ENCODE measurements at places on chromosomes 5 and 9. TPM values are rescaled to one million over a fixed set of nuclear protein-coding genes. Genes with fewer than 3 reads are reported as not detected.

DNA sequence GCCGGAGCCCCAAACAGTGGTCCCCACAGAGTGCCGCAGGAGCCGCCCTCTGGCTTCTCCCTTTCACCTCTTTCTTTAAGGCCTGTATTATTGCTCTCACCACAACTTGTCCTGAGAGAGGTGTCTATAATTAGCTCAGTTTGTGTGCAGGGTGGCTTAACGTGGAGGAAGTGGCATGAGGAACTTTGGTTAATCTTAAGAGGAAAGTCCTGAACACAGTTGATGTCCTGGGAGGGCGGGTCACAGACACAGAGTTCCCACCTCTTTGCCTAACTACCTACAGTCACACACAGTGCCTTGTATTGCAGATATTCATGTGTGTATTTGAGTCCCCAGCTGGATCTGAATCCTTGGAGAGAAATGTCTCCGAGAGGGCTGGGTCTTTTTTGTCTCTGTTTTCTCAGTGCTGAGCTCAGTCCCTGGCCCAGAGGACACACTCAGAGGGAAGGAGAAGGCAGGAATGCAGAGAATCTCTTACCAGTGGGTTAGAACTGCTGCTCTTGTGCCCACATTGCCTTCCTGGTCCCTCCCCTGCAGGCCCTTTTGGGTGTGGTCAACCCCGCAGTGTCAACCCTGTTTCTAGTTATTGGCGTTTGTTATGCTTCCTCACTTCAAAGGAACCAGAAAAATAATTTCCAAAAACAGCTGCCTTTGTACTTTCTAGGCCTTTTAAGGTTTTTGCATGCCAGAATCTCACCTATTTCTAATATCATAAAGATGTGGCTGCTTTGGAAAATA is 392.5 kb downstream of the KDM4C start:
- no peaks in the 10 kb centered on the region for H3K4me1 ChIP-seq
- H3K36me3 ChIP-seq: no peaks in the 10 kb centered on the region
- H3K27ac ChIP-seq: no peak overlapping the region
- H3K4me3 ChIP-seq: no peak overlapping the region
- no peak for DNase-seq
- H3K27me3 ChIP-seq: no peaks in the 10 kb centered on the region

GRCh38 chr9:127781806-127782205 is 3.3 kb upstream of the SH2D3C start:
- H3K36me3 ChIP-seq: no peaks in the 10 kb centered on the region
- no peak for DNase-seq
- H3K4me3 ChIP-seq: no peak overlapping the region

GRCh38 chr9:77953590-77953989 is 78.0 kb downstream of the GNAQ start:
- H3K36me3 ChIP-seq: no peaks in the 10 kb centered on the region
- DNase-seq: no peak
- peaks cover 62% of the 10 kb centered on the region for H3K4me1 ChIP-seq
- H3K27ac ChIP-seq: no peak overlapping the region
- no peak overlapping the region for H3K4me3 ChIP-seq
- H3K27me3 ChIP-seq: no peaks in the 10 kb centered on the region

- DNase-seq: no peak
- no peaks in the 10 kb centered on the region for H3K36me3 ChIP-seq
- peaks cover 23% of the 10 kb centered on the region for H3K4me1 ChIP-seq
- H3K4me3 ChIP-seq: no peak overlapping the region
- no peak overlapping the region for H3K27ac ChIP-seq
- H3K27me3 ChIP-seq: no peaks in the 10 kb centered on the region
Observed at GRCh38 chr5:172175263-172175719, 12.7 kb downstream of the STK10 start.

GRCh38 chr9:129612123-129612522 is 8.8 kb downstream of the C9orf50 start:
- peaks cover 4% of the 10 kb centered on the region for H3K4me1 ChIP-seq
- no peak overlapping the region for H3K27ac ChIP-seq
- H3K27me3 ChIP-seq: peaks cover 12% of the 10 kb centered on the region
- no peak overlapping the region for H3K4me3 ChIP-seq
- no peak for DNase-seq
- no peaks in the 10 kb centered on the region for H3K36me3 ChIP-seq

DNA sequence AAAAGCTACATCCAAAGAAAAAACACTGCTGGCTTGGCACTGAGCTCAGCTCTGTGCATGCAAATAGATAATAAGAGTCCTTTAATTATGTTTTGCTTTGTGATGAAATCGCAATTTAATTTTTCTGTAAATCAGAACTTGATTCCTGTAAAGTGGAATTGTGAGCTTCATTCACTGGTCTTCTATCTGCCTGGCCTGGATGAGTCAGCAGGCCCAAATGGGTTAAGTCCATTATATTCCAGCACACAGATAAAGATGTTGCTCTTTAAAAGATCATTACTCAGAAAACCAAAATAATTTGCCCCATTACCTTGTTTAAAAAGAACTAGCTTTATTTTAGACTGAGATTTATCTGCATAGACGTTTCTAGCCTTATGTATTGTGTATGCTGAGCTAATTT is 90.4 kb downstream of the CARTPT start:
- H3K4me3 ChIP-seq: no peak overlapping the region
- no peaks in the 10 kb centered on the region for H3K36me3 ChIP-seq
- no peak overlapping the region for H3K27ac ChIP-seq

- peaks cover 16% of the 10 kb centered on the region for H3K27me3 ChIP-seq
- no peaks in the 10 kb centered on the region for H3K36me3 ChIP-seq
- H3K4me1 ChIP-seq: no peaks in the 10 kb centered on the region
- H3K27ac ChIP-seq: no peak overlapping the region
Observed at GRCh38 chr5:176597417-176598389, 12.3 kb downstream of the GPRIN1 start.

- DNase-seq: no peak
- no peak overlapping the region for H3K4me3 ChIP-seq
- H3K4me1 ChIP-seq: peaks cover 16% of the 10 kb centered on the region
- no peak overlapping the region for H3K27ac ChIP-seq
- no peaks in the 10 kb centered on the region for H3K27me3 ChIP-seq
- H3K36me3 ChIP-seq: no peaks in the 10 kb centered on the region
Observed at GRCh38 chr5:126972062-126972895, 58.1 kb downstream of the MARCHF3 start.

DNA sequence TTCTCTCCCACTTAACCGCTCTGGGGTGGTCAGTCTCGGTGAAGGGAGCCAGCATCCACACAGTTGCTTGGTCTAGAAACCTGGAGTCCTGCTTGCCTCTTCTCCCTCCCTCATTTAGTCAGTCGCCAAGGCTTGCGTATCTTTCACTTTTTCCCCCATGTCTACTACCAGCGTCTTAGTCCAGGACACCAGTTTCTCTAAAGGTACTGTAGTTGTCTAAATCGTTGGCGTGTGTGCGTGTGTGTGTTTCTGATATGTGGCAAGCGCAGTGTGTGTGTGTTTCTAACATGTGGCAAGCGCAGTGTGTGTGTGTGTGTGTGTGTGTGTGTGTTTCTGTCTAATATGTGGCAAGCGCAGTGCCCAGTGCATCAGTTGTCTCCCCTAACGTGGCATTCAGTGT is 641 bp downstream of the ATP6V1G1 start:
- H3K4me3 ChIP-seq: peak overlapping the region; percentile 86
- no peak for DNase-seq
- peaks cover 21% of the 10 kb centered on the region for H3K4me1 ChIP-seq
- H3K27ac ChIP-seq: peak overlapping the region; percentile 89

DNA sequence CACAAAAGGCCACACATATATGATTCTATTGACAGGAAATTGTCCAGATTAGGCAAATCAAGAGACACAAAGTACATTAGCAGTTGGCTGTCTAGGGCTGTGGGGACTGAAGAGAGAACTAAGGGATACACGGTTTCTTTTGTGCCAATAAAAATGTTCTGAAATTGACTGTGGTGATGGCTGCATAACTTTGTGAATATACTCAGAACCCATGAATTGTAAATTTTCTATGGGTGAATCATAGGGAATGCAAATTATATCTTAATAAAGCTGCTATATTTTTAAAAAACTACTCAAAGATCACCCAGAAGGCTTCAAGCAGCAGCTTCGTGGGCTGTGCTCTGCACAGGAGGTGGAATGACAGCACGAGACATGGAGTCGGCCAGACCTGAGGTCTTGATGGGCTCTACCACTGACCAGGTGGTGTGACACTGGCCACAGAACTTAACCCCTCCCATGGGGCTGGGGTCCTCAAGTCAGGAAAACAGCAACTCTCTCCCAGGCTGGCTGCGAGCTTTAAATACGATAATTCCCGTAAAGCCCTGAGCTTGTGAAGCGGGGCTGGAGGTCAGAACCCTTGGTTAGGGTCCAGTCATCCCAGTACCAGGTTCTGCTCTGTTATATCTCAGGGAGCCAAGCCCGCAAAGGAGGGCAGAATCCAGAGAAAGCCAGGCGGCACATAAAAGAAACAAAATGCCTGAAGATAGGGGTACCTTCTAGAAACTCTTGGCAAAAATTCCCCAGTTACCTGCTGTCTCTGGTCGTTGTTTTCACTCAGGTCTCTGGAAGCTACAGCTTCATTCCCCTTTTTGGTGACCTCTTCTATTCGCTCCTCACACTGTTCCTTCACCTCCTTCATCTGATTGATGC is 59.1 kb downstream of the GOLM1 start:
- no peaks in the 10 kb centered on the region for H3K27me3 ChIP-seq
- H3K27ac ChIP-seq: no peak overlapping the region
- no peaks in the 10 kb centered on the region for H3K4me1 ChIP-seq

GRCh38 chr9:35944841-35945240 is 13.1 kb downstream of the OR2S2 start:
- no peak overlapping the region for H3K4me3 ChIP-seq
- no peak overlapping the region for H3K27ac ChIP-seq
- H3K4me1 ChIP-seq: no peaks in the 10 kb centered on the region
- no peaks in the 10 kb centered on the region for H3K36me3 ChIP-seq
- DNase-seq: no peak

GRCh38 chr9:129776566-129776937 is 23.7 kb upstream of the PTGES start:
- H3K27me3 ChIP-seq: no peaks in the 10 kb centered on the region
- no peak for DNase-seq
- H3K4me3 ChIP-seq: no peak overlapping the region
- no peaks in the 10 kb centered on the region for H3K36me3 ChIP-seq
- H3K27ac ChIP-seq: no peak overlapping the region

GRCh38 chr5:37248970-37249814 is at the start of gene CPLANE1:
TSS of gene CPLANE1 (minus strand) at chr5:37249376. CDS start at chr5:37247698, 1,678 bp downstream.
- peak within 1 kb of the TSS; percentile 79 for H3K27ac ChIP-seq
- H3K4me1 ChIP-seq: peaks cover 8% of the 10 kb centered on the region
- peak within 1 kb of the TSS; percentile 88 for H3K4me3 ChIP-seq
- peak; percentile 90 for DNase-seq
- no peaks in the 10 kb centered on the region for H3K27me3 ChIP-seq

- H3K4me1 ChIP-seq: peaks cover 8% of the 10 kb centered on the region
- no peaks in the 10 kb centered on the region for H3K36me3 ChIP-seq
- H3K4me3 ChIP-seq: no peak overlapping the region
- H3K27ac ChIP-seq: no peak overlapping the region
- no peaks in the 10 kb centered on the region for H3K27me3 ChIP-seq
Observed at GRCh38 chr5:103209065-103209464, 49.5 kb upstream of the MACIR start.

GRCh38 chr9:114082017-114082762 is 4.1 kb upstream of the AMBP start:
- no peak overlapping the region for H3K27ac ChIP-seq
- no peaks in the 10 kb centered on the region for H3K36me3 ChIP-seq
- no peaks in the 10 kb centered on the region for H3K27me3 ChIP-seq
- DNase-seq: peak; percentile 96
- no peaks in the 10 kb centered on the region for H3K4me1 ChIP-seq
- H3K4me3 ChIP-seq: no peak overlapping the region

The NRARP gene
- total RNA-seq: 55.1 TPM

The PCDH1 gene
- total RNA-seq: 183 TPM

The NKD2 gene
- 7.3 TPM for total RNA-seq

The UBAC1 gene
- 95.7 TPM for total RNA-seq

The KCNN2 gene
- total RNA-seq: 24.7 TPM

The MORN5 gene
- total RNA-seq: not detected

The PIP5KL1 gene
- total RNA-seq: 13.4 TPM

The CTNND2 gene
- 7.0 TPM for total RNA-seq

The CCDC180 gene
- 7.1 TPM for total RNA-seq
